ENCODE measurements at places on chromosomes 6 and 20.
A peak's percentile ranks its signal among the peaks of the same experiment; 100 is the strongest.

- DNase-seq, result no peak
Measured at GRCh38 chr20:59346061-59346460, 45.6 kb downstream of the EDN3 start.

- no peak for DNase-seq
Measured at GRCh38 chr6:92008757-92009502, 1410.4 kb downstream of the EPHA7 start.

DNA sequence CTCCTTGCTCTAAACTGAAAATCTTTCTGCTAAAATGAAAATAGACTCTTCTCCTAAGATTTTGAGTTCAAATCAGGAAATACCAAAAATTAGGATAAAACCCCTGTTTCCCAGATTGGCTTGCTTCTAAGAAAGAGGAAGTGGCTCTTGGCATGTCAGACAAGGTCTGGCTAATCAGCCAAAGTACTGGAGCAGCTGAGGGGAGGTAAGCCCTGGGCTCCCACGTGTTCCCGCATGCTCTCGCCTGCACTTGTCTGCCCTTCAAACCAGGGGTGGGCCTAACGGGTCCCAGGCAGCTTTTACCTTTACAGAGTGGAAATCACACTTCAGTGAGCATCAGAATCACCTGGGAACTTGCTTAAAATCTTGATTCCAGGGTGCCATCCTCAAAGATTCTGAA is 43.2 kb upstream of the GABRR1 start:
- no peak for DNase-seq

DNA sequence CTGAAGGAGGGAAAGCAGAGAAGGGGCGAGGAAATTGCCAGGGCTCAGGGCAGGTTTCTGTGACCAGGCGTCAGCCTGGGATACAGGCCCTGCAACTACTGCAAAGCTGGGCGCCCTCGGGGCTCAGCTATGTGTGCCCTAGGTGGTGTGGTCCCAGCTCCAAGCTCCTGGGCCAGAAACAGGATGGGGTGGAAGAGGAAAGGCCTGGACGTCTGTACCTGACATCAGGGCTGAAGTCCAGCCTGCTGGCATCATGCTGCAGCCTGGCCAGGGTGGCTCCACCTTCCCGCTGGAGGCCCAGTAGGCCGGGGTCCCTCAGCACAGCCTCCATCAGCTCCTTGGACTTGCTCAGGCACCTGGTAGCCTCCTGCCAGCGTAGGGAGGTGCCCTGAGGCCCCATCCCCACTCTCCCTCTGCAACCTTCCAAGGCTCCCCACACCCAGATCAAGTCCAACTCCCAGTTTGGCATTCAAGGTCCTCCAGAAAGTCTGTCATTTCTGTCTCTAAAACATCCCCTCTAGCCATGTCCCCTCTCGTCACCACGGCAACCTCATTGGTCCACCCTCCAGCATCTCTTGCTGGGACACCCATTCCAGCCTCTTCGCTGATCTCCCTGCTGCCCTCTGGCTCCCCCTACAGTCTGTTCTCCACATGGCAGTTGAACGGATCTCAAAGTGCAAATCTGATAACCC is 38.2 kb downstream of the KIAA1755 start:
- DNase-seq, result peak; percentile 59

GRCh38 chr6:107386904-107387303 is 72.5 kb downstream of the PDSS2 start:
- DNase-seq, result no peak

DNA sequence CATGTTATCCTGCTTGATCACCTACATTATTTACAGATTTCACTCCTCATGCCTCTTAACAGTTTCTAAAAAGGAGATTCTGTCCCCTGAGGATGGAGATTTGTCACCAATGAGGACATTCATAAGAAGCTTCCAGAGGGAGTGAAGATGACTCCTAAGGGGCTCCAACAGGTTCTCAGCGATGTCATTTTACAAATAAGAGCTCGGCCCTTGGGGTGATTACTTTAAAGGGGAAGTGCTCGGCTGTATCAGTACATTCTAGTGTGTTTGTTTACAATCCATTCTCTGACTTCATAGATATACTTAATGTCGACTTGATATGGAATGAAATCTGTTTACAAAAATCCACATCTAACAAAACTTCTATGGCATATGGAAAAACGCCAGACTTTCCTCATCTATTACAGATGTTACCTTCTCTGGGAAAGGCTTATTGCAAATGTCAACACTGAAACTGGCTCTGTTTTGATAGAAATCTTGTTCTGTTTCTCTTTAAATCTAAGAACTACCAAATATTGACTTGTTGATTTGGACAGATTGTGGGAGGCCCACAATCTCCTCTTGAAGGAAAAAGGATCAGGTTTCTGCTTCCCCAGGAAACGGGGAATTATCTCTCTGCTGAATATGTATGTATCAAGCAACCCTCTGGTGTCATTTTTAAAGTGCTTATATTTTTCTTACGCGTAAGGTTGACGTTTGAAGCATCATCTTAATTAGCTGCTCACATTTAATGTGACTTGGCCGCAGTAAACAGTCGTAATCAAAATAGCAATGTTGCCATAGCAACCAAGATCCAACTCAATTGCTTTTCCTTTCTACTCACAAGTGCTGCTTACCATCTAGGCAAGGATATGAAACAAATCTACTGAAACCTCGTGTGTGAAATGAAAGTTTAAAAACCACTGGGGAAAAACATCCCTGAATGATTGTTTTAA is 95.7 kb downstream of the SHLD1 start:
- no peak for DNase-seq

DNA sequence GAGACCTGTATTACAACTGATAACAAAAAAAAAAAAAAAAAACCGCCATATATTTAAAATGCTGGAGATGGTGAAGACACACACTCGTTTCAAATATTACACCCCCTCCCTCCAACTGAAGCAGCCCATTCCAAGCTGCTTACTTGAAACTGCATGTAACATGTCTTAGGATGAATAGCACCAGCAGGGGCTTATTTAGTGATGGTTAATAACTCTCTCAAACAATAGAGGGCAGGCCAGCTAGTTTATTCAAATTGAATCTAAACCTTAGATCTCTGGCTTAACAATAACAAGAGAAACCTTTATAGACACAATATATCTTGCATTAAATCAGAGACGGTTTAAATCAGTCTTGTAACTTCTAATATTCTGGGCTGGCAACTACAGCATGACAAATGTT is 9.3 kb upstream of the JPH2 start:
- no peak for DNase-seq

DNA sequence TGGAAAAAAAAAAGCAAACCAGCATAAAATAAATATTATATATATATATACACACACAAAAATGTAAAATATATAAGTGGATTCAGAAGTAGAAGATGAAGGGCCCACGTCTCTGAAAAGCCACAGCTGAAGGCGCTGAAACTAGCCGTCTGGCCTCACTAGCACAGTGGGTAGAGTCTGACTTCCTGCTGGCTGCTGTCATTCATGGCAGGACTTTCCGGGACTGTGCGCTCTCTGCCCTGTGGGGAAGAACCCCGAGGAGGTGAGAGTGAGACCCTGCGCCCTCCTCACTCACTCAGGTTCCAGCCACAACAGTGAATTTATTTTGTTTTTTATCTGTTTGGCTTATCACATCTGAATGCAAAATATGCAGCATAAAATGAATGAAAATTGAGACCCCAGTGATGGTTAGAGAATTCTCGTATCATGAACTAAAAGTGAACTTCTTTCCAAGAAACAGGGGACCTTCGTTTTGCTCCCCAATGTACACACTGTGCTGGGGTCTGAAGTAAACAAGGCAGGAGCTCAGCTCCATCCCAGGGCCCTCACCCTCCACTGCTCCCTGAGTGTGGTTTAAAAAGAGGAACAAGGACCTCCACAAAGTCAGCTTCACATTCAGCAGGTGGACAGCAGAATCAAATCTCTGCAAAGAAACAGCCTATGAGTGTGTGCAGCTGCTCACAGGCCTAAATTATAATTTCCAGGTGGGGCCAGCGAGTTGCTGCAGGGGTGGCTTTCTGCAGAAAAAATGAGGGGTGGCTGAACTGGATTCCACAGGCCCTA is 1.3 kb upstream of the RAMACL start:
- DNase-seq, result no peak

- DNase-seq, result no peak
Measured at GRCh38 chr6:136538836-136539235, 11.4 kb downstream of the MAP7 start.

GRCh38 chr6:69673298-69673697 is 123.5 kb downstream of the LMBRD1 start:
- DNase-seq, result no peak

DNA sequence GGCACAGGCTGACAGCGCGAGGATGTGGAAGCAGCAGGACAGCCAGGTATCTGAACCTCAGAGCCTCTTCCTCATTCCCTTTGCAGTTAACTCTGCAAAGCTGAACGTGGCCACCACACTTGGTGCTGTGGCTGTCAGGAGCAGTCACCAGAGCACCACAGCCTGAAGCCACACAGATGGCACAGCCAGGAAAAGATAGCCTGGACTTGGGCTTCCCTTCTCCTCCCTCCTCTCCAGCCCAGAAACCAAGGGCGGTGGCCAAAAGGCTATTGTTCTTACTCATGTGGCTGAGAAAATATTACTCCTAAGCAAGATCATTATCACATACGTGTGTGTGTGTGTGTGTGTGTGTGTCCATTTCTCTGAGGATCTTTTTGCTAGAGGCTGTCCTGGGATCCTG is 39.8 kb downstream of the CD164 start:
- DNase-seq, result no peak

DNA sequence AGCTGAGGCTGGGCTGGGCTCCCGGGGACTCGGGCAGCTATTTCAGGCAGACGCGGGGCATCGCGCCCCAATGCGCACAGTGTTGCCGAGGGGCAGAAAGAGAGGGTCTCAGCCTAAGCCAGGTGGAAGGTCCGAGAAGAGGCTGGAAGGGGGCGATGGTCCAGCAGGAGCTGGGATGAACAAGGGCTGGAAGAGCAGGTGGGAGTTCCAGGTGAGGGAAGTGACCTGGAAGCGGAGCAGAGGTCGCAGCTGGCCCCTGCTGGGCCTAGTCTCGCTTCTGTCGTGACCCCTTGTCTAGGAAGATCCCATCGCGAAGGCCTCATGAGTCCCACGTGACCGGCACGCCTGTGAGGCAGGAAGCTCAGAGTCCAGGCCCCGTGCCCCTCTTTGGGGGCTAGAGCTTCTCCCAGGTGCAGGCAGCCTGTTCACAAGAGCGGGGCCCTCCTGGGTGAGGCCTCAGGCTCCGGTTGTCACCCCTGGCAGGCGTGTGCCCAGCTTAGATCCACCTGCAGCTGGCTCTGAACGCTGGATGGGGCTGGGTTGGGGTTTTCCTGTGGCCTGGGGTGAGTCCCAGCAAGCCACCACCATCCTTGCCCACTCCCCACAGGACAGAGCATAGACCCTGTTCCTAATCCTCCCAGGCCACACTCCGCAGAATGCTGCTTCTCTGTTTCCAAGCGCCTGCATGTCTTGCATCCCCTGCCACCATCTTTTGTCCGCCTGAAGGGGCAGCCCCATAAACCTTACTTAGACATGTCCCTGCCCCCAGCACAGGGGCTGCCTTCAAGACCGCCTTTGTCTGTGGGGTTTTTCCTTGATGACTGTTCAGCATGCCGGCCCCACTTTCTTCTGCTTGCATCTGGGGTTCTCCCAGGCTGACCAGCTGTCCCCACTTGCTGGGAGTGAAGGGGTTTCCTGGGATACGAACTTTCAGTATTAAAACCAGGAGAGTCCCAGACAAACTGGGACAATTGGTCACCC is 15.1 kb downstream of the SLC22A3 start:
- DNase-seq, result no peak

- no peak for DNase-seq
Measured at GRCh38 chr20:62885046-62885895, 23.6 kb upstream of the TCFL5 start.

GRCh38 chr6:1946583-1946982 is 298.8 kb downstream of the GMDS start:
- no peak for DNase-seq

DNA sequence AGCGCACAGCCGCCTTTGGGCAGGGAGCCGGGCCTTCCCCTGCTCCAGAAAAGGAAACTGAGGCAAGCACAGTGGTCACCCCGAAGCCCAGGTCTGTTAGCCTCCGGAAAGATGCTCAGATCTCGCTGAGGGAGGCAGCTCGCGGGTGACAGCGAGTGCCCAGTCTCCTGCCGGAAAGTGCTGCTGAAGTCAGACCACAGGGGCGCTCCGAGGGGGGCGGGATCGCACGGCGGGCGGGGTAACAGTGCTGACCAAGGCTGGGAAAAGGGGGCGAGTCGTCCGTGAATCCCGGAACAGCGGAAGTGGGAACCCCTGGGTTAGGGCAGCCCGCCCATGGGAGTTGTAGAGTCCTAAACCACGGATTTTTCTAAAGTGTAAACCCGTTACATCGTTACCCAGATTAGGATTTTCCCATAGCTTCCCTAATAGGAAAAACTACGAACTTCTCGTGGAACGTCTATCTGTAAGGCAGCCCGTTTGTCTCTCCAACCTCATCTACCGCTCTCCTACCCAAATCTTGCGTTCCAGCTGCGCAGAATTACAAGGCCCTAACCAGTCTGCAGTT is 504 bp downstream of the VPS16 start:
- DNase-seq, result peak; percentile 88

DNA sequence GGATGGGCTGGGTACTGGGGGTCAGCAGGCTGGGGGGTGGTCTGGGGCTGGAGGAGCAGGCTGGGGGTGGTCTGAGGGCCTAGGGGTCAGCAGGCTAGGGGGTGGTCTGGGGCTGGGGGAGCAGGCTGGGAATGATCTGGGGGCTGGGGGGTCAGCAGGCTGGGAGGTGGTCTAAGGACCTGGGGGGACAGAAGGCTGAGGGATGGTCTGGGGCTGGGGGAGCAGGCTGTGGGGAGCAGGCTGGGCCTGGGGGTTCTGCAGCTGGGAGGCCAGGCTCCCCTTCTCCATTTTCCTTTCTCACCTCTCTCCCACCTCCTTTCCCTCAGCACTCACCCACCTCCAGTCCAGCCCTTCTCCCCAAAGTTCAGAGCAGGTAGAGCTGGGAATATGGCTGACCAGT is 114.2 kb downstream of the PSMB1 start:
- no peak for DNase-seq

DNA sequence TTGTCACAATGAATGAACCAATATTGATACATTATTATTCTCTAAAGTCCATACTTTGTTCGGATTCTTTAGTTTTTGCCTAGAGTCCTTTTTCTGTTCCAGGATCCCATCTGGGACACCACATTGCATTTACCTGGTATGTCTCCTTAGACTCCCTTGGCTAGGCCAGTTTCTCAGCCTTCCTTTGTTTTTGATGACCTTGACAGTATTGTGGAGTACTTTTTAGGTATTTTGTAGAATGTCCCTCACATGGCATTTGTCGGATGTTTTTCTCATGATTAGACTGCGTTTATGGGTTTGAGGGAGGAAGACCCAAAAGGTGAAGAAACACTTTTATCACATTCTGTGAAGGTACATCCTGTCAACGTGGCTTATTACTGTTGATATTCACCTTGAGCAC is 16.9 kb downstream of the PPP1R14C start:
- DNase-seq, result no peak

- DNase-seq, result no peak
Measured at GRCh38 chr6:12653486-12653885, 63.1 kb upstream of the PHACTR1 start.

- DNase-seq, result no peak
Measured at GRCh38 chr6:100880149-100880852, 828 bp downstream of the ASCC3 start.
